Thoracic aorta (tissue), 2 donors: ENCODE measurements at places on chromosomes 7 and 10. TPM values are rescaled to one million over a fixed set of nuclear protein-coding genes. Genes with fewer than 3 reads are reported as not detected.

GRCh38 chr10:118760265-118760664 lies 5.5 kb upstream of the CACUL1 start:
- no peak for DNase-seq

GRCh38 chr7:111676811-111677210 lies 114.5 kb upstream of the IMMP2L start:
- no peak for DNase-seq

The MYL10 gene
- total RNA-seq, result not detected

GRCh38 chr7:19621740-19622139 lies 87.1 kb downstream of the POLR1F start:
- DNase-seq, result no peak

DNA sequence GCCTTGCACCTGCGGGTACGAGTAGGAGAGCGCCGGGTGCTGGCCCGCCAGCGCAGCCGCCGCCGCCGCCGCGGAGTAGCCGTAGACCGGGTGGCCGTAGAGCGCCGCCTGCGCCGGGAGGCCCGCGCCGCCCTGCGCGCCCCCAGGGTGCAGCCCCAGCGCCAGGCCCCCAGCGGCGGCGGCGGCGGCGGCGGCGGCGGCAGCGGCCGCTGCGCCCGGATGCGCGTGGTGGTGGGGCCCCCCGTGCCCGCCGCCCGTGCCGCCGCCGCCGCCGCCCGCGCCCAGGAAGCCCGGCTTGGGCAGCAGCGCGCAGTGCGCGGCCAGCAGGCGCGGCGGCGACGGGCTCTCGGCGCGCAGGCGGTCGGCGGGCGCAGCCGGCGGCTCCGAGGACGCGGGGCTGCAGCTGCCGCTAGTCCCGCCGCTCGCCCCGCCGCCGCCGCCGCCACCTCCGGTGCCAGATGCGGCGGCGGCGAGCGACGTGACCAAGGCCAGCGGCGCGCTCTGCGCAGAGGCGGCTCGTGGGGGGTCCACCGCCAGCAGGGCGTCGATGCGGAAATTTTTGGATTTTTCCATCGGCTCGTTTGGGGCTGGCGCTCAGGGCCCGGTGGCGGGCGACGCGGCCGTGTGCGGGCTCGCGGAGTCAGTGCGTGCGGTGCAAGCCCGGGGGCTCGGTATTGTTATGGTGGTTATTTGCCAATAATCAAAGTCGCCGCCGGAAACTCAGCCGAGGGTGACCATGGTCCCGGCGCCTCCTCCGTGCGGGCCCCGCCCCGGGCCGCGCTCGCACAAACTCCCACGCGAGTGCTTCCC lies 480 bp downstream of the MNX1 start:
- no peak for DNase-seq

The HECW1 gene
- 2.3 TPM for total RNA-seq

The UPK3BL1 gene
- total RNA-seq, result 39.0 TPM
